ENCODE measurements at places on chromosomes 12 and 14. TPM values are rescaled to one million over a fixed set of nuclear protein-coding genes. Genes with fewer than 3 reads are reported as not detected.

DNA sequence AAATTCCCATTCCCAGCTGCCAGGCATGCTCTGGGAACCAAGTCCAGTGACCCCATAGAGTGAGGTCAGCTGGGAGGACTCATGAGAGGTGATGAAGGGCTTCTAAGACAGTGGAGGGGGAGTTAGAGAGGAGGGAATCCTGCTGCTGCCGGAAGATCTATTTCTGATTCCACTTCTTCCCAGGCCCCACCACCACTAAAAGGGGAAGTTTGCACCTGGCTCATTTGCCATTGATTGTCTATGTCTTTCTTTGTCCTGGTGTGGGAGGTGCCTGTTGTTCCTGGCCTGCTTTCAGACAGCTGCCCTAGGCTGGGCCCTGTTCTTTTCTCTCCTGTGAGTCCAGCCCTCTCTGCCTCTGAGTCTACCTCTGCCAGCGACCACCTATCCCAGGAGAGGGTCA is 3.0 kb upstream of the KRT6A start:
- H3K27ac ChIP-seq: no peak overlapping the region
- peaks cover 6% of the 10 kb centered on the region for H3K27me3 ChIP-seq
- DNase-seq: no peak
- H3K36me3 ChIP-seq: no peaks in the 10 kb centered on the region

- H3K4me1 ChIP-seq: peaks cover 21% of the 10 kb centered on the region
- no peaks in the 10 kb centered on the region for H3K27me3 ChIP-seq
- H3K4me3 ChIP-seq: no peak overlapping the region
- H3K27ac ChIP-seq: peak overlapping the region; percentile 87
- no peaks in the 10 kb centered on the region for H3K36me3 ChIP-seq
- no peak for DNase-seq
Observed at GRCh38 chr12:93125126-93125525, 196.0 kb upstream of the EEA1 start.

GRCh38 chr12:115079760-115080159 is 395.8 kb upstream of the TBX3 start:
- no peaks in the 10 kb centered on the region for H3K36me3 ChIP-seq
- no peak overlapping the region for H3K27ac ChIP-seq
- no peaks in the 10 kb centered on the region for H3K4me1 ChIP-seq
- no peak overlapping the region for H3K4me3 ChIP-seq

DNA sequence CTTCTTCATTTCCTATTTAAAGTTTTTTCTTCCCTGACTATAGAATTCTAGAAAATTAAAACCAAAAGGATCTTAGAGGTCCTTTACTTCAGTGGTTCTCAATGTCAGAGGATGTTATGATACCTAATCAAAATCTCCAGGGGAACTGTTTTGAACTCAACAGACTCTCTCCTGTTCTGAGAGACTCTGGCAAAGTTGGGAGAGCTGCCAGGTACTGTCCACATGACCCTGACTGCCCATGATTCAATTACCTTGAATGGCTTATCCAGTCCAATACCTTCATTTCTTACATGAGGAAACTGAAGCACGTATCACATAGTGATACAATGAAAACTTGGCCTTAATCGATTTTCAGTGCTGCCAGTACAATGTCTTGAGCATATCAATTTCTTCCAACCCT is 16.6 kb downstream of the ALKBH1 start:
- no peaks in the 10 kb centered on the region for H3K4me1 ChIP-seq
- H3K36me3 ChIP-seq: peaks cover 84% of the 10 kb centered on the region
- no peak overlapping the region for H3K27ac ChIP-seq
- H3K27me3 ChIP-seq: no peaks in the 10 kb centered on the region
- DNase-seq: peak; percentile 46
- no peak overlapping the region for H3K4me3 ChIP-seq

DNA sequence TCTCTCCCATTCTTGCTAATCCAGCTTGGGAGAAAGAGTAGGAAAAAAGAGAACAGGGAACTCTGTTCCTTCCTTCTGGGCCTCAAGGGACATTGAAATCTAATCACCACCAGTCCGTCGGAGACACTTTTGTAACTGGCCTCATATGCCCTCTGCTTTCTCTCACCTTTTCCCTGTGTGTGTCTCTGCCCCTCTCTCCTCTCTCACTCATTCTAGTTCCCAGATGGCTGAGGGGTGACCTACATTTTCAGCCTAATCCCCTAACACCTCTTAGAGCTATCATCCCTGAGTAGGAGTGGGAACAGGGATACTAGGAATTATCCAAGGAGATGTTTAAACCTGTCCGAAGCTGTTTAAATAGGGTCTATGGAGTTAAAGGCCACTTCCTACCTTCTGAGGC is 8.9 kb upstream of the PCK2 start:
- no peaks in the 10 kb centered on the region for H3K36me3 ChIP-seq
- H3K4me1 ChIP-seq: peaks cover 6% of the 10 kb centered on the region
- no peak for DNase-seq

DNA sequence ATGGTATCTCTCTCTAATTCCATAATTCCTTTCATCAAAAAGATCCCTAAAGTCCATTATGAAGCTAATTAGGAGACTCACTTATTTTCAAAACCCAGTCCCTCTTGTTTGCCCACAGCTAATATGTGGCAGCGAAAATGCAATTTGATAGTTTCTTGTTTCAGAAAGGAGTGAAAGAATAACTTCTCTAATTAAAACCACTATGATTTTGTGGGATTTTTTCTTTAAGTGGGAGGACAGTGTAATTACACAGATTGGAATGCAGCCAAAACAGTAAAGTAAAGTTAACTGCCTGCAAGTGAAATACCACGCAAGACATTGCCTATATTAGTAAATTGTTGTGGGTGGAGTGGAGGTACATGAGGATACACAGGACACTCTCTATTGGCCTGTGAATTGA is 50.0 kb downstream of the PTPRO start:
- no peak overlapping the region for H3K27ac ChIP-seq
- no peaks in the 10 kb centered on the region for H3K27me3 ChIP-seq
- no peak for DNase-seq
- H3K36me3 ChIP-seq: no peaks in the 10 kb centered on the region
- H3K4me1 ChIP-seq: no peaks in the 10 kb centered on the region
- H3K4me3 ChIP-seq: no peak overlapping the region

DNA sequence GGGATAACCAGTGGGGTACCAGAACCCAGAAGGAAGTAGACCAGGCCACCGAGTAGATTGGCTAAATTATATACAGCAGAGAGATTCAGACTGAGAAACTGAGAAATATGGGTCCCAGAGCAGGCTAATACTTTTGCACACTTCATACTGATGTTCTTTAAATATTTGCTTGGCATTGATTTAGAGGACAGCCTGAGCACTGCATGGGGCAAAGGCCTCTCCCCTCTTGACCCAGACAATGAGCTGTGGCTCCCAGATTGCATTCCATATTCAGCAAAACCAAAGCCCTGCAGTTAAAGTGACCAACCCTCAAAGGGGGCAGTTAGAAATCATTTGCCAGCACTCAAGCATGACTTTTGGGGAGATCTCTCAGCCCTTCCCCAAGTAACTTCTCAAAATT is 279.2 kb downstream of the SUDS3 start:
- H3K4me3 ChIP-seq: no peak overlapping the region
- H3K27me3 ChIP-seq: no peaks in the 10 kb centered on the region
- H3K4me1 ChIP-seq: no peaks in the 10 kb centered on the region
- no peak for DNase-seq
- H3K27ac ChIP-seq: no peak overlapping the region
- no peaks in the 10 kb centered on the region for H3K36me3 ChIP-seq

DNA sequence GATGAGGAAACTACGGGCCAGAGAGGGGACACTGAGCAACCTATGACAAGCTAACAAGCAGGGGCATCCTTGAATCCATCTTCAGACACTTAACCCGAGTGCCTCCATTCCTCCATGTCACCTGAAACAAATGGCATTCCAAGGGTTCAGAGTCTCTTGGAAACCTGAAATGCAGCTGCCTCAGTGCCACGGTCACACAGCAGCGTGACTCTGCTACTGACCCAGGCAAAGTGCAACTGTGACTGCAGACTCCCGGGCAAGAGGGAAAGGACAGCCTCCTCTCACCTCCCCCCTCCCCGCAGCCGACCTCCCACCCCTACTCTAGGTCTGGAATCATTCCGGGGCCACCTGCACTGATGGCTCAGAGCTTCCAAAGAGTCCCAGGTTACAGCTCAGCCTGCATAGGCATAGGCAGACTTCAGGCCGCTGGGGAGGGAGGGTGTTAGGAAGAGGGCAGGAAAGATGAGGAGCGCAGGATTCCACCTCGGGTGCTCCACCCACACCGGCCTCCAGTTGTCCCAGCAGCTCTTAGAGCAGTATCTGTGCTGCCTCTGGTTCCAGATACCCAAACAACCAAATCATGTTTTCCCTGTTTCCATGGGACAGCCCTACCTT is 53.2 kb downstream of the KCNK10 start:
- no peaks in the 10 kb centered on the region for H3K36me3 ChIP-seq
- H3K4me3 ChIP-seq: no peak overlapping the region
- H3K27ac ChIP-seq: no peak overlapping the region
- H3K4me1 ChIP-seq: no peaks in the 10 kb centered on the region

The PPM1H gene
- 3.4 TPM for polyA plus RNA-seq

The ZFHX2 gene
- polyA plus RNA-seq: 1.1 TPM

The TAS2R50 gene
- polyA plus RNA-seq: not detected

The CABP1 gene
- 1.5 TPM for polyA plus RNA-seq

The KRT6C gene
- polyA plus RNA-seq: 12.4 TPM

The TULP3 gene
- polyA plus RNA-seq: 11.7 TPM

The TGFB3 gene
- polyA plus RNA-seq: 5.7 TPM

Measured in stomach (tissue), 19 donors.